ENCODE measurements at places on chromosomes 6 and 20.

DNA sequence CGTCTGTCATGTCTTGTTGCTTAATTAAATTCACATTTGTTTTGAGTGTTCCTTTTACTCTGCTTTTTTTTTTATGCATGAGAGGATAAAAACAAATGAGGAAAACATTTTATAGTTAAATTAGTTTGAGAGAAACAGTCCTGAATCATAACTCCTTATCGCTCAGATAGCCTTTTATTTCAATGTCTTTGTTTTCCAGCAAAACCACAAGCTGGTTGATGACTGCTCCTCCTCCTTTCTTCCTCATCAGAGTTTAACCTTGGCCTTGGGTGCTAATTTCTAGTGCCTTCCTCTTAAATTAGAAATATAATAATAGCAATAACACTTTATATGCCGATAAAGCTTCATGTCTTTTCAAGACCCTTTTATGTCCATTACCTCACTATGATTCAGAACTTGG, 3.1 kb downstream of the NOX3 start:
- no peak overlapping the region for H3K4me3 ChIP-seq
- H3K36me3 ChIP-seq = no peaks in the 10 kb centered on the region
- no peaks in the 10 kb centered on the region for H3K27me3 ChIP-seq
- no peak for DNase-seq

DNA sequence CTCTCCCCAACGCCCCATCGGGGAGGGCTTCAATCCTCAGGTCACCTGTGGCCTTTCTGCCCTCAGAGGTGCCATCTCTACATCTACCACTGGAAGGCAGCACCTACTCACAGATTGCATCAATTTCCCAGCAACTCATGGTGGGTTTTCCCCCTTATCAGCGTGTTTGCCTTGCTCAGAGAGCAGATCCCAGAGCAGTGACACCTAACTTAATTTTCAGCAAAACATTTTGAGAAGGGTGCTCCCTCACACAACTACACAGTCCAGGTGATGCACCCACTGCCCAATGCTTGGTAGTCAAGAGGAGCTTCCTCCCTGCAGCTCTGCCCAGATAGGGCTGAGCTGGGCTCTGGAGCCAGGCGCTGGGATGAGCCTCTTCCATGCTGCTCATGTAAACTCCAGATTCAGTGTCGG, 48.2 kb downstream of the PLG start:
- H3K4me3 ChIP-seq = no peak overlapping the region
- DNase-seq = peak; percentile 3
- H3K27me3 ChIP-seq = no peaks in the 10 kb centered on the region
- no peaks in the 10 kb centered on the region for H3K36me3 ChIP-seq

DNA sequence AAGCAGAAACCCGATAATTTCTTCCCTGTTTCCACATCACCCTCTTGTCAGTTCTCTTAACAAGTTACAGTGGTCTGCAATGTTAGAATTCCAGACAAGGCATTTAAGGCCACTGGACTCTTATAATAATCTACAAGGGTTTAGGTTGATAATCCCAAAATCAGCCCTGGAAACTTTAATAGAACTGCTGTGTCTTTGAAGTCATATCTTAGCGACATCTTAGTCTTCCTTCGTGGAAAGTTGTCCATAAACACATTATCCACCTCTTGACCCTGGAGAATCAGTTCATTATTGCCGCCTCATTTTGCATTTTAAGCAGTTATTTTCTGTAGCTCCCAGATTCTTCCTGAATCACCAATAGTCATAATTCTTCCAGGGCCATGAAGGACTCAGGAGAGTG, 108.6 kb upstream of the PLCB4 start:
- no peaks in the 10 kb centered on the region for H3K27me3 ChIP-seq
- no peak for DNase-seq
- H3K4me3 ChIP-seq = no peak overlapping the region
- H3K36me3 ChIP-seq = no peaks in the 10 kb centered on the region

GRCh38 chr6:112252571-112253497, 1.5 kb downstream of the LAMA4 start:
- no peaks in the 10 kb centered on the region for H3K36me3 ChIP-seq
- peaks cover 30% of the 10 kb centered on the region for H3K27me3 ChIP-seq
- no peak for DNase-seq
- H3K27ac ChIP-seq = no peak overlapping the region
- H3K4me1 ChIP-seq = peaks cover 19% of the 10 kb centered on the region
